Choroid plexus epithelial cell (primary cell): ENCODE measurements at places on chromosomes 12 and 14.
A peak's percentile ranks its signal among the peaks of the same experiment; 100 is the strongest.

GRCh38 chr12:103933237-103933636 is 3.0 kb downstream of the HSP90B1 start:
- peak; percentile 30 for DNase-seq

- no peak for DNase-seq
These were observed 15.5 kb upstream of the TSPAN9 start for GRCh38 chr12:3061501-3062215.

GRCh38 chr14:90580377-90581335 is 183.8 kb downstream of the CALM1 start:
- peak; percentile 52 for DNase-seq

- no peak for DNase-seq
These were observed 63.5 kb upstream of the MBIP start for GRCh38 chr14:36383767-36384431.

DNA sequence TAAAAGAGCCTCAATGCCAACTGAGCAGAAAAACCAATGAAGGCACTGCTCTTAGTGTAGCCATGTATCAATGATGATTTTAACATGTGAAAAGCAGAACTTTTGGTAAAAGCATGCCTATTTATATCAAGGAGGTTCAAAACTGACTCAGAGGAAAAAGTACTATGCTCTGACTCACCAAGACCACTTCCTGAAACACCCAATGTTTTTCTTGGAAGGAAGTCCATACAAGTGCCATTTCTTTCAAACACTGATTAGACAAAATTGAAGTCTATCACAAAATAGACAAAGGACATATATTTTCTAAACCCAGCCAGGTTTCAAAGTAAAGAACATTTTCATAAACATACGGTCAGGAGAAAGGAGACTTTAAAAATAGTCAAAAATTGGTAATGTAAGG is 88.6 kb downstream of the EPS8 start:
- peak; percentile 97 for DNase-seq

GRCh38 chr14:41378526-41378925 is 228.2 kb upstream of the LRFN5 start:
- DNase-seq = no peak

GRCh38 chr14:37270629-37271028 is 72.9 kb downstream of the MIPOL1 start:
- DNase-seq = no peak
